ENCODE measurements at places on chromosomes 2 and 18. TPM values are rescaled to one million over a fixed set of nuclear protein-coding genes. Genes with fewer than 3 reads are reported as not detected.

The CYP27A1 gene
- total RNA-seq: 0.14 TPM

The CCNYL1 gene
- 25.0 TPM for total RNA-seq

The ABCG8 gene
- not detected for total RNA-seq

The AFG3L2 gene
- total RNA-seq: 36.9 TPM

The CD8B2 gene
- total RNA-seq: not detected
